Suprapubic skin (tissue), 4 donors: ENCODE measurements at places on chromosomes 13 and 19.

DNA sequence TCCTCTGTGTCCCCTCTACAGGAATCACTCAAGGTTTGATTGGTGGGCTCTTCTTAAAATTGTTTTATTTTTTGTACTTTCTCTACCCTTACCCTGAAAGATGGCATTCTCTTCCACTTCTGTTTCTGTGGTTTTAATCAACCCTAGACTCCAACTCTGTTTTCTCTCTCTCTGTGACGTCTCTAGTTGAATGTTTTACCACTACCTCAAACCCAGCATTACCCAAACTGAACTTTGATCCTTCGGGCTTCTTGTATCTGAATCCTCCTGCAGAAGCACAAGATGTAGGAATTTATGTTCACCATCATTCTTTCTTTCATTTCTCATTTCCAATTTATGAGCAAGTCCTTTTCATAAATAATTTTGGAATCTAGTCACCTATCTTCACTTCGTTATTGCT, 39.9 kb downstream of the PCCA start:
- DNase-seq = no peak

GRCh38 chr19:29526730-29527499, 1.1 kb downstream of the VSTM2B start:
- no peak for DNase-seq

GRCh38 chr13:75789451-75790197, 153.5 kb downstream of the LMO7 start:
- DNase-seq = no peak

DNA sequence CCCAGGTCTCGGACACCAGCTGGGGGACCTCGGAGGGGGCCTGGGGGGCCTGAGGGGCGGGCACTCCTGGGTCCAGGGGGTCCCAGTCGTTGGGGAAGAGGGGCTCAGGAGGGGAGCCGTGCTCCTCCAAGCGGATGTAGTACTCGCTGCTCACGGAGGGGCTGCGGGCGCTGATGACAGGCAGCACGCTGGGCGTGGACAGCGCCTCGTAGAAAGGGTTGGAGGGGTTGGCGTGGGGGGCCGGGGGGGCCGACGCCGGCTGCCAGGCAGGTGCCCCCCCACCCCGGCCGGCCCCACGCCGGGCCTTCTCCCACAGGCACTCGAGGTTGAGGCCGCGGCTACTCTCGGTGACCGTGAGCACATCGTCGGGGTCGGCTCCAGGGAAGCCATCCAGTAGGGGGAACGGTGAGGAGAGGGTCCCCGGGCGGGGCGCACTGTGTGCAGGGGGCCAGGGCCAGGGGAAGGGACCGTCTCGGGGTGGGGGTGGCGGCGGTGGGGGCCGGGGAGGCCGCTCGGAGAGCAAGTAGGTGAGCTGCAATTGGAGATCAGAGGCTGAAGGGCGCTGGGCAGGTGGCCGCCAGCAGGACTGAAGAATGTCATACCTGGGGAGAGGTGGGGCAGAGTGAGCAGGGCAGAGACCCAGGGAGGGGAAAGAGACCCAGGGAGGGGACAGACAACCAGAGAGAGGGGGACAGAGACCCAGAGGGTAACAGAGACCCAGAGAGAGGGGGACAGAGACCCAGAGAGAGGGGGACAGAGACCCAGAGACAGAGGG, 12.1 kb downstream of the LMTK3 start:
- no peak for DNase-seq

DNA sequence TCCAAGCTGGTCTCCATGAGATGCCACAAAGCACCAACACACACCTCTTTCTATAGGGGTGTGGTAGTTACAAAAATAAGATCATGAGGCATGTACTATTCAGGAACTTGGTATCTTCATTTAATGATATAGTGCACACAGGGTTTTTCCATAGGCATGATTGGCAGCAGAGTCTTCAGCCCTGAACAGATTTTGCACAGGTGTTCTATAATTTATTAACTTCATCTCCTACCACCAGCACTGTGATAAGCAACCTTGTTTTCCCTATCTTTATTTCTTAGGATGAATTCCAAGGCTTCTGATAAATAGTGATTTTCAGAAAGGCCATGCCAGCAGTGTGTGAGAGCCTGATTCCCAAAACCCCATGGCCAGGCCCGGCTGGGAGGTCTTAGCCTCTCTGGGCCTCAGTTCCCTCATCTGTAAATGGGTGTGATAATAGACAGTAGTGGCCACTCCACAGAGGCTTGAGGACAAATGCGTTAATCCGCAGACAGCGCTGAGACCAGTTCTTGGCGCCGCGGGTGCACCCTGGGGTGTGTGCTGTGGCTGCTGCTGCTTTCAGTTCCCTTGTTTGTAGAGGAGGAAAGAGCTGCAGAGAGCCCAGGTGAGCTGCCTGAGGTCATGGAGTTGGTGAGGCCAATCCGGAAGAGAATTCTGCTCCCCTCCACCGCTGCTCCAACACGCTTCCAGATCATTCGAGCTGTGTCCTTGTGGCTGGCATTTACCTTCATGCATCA, 33.1 kb downstream of the DHRS12 start:
- no peak for DNase-seq

DNA sequence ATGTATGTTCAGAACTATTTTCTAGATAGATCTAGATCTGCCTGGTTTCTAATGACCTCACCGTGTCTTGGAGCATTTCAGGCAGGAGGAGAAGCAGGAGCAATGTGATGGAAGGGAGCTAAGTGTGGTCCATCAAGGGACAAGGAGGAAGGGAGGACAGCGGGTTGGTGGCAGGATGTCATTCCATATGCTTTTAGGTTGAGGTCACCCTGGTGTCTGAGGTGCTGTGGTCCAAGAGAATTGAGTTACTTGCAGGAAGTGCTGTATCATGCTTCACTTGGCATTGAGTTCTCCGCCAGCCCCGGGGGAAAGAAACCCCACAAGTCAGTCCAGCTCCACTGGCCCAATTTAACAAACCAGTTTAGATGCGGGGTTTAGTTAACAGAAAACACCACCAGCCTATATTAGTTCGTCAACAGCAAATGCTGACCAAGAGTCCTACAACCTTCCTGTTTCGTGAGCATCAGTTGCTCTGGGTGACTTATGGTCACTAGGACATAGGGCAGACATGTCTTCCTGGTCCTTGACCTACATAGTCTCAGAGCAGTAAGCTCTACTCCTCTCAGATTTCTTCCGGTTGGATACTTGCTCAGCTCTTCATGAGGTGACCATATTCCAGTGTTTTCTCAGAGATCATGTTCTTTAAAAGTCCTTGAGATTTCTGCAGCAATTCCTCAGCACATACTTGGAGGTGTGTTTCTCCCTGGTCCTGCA, 79.4 kb downstream of the MBNL2 start:
- DNase-seq = no peak

GRCh38 chr13:28866932-28867331, 46.8 kb downstream of the MTUS2 start:
- DNase-seq = no peak

DNA sequence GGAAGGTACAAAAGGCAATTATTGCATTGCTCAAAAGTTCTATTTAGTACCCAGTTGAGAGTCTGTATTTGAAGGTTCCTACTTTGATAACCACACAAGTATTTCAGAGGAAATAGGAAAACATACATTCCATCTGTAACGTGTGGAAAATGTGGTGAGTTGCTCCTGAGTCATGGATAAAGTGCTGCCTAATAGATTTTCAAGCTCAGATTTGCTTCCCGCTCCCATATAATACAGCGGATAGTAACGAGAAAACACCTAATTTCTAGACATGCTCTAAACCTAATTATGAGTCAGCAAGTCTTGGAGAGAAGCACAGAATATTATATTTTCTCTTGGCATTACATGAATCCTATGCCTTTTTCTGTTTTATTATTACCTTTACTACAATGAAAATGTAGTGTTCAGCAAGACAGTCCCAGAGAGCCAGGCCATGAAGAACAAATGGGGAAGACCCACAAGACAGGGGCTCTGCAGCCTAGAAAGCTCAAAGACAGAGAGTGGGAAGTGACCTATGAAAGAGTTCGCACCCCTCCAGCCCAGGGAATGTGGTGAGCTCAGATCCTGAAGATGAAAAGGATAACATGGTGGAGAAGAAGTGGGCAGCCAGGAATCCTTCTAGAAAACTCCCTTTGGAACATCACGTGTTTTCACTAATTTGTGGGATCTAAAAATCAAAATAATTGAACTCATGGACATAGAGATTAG, 116.1 kb downstream of the STARD13 start:
- no peak for DNase-seq
